ENCODE measurements at places on chromosomes 5 and 9.

GRCh38 chr9:4465910-4466309 is 24.4 kb upstream of the SLC1A1 start:
- DNase-seq = no peak

DNA sequence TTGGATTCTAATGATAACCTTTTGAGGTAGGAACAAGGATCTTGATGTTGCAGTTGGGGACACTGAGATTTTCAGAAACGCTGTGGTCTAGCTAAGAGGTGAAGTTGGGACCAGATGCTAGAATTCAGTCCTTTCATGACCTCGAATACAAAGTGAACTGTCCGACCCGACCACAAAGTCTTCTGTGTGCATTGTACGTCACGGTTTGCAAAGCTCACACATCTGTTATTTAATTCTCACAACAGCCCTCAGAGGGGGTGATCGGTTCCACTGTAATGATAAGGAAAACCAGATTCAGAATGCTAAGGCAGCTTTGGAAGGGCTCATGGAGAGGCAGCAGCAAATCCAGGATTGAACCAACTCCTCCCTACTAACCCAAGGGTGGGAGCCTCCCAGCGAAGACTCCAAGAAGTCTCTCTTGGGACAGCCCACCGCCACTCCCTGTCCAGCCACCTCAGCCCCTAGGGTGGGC is 16.6 kb upstream of the KIF12 start:
- DNase-seq = no peak

DNA sequence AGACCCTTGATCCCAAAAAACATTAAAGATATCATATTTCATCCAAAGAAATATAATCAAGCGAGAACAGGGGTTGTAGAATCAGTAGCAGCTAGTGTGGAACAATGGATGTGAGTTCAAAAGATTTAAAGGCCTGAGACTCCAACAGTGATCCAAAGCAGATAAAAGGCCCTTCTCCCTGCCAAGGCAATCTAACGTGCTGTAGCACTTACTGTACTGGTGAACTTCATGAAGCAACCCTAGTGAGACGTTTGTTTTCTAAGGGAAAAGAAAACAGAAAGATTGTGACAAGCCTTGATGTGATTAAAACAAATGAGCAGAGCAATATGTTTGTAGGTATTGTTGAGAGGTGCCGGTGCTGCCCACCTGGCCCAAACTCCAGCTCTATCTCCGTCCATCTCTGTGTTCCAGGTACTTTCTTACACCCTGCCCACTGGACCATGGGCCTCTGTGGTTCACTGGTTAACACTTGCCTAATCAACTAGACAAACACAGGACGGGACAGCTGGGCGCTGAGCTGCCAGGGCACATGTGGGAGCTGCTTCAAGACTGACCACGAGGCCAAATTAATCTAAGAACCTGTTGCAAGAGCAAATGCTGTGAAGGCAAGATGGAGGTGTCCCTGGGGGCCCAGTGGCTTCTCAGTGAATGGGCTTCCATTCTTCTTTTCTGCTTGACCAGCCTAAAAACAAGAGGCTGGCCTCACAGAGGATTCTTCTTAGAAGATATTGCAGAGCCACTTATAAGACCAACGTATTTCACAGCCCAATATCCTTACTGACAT is 265.5 kb downstream of the CWC27 start:
- DNase-seq = no peak

DNA sequence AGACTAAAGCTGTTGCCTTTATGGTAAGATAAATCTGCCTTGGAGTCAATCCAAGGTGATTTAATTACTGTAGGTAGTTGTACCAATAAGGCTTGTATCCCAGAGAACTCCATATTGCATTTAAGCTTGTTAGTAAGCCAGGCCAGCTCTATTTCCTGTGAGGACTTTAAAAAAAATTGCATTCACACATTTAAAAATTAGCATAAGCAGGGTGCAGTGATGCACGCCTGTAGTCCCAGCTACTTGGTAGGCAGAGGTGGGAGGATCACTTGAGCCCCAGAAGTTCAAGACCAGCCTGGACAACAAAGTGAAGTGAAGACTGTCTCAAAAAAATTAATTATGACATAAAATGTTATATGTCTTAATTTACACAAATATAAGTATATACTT is 28.7 kb upstream of the ABL1 start:
- no peak for DNase-seq

DNA sequence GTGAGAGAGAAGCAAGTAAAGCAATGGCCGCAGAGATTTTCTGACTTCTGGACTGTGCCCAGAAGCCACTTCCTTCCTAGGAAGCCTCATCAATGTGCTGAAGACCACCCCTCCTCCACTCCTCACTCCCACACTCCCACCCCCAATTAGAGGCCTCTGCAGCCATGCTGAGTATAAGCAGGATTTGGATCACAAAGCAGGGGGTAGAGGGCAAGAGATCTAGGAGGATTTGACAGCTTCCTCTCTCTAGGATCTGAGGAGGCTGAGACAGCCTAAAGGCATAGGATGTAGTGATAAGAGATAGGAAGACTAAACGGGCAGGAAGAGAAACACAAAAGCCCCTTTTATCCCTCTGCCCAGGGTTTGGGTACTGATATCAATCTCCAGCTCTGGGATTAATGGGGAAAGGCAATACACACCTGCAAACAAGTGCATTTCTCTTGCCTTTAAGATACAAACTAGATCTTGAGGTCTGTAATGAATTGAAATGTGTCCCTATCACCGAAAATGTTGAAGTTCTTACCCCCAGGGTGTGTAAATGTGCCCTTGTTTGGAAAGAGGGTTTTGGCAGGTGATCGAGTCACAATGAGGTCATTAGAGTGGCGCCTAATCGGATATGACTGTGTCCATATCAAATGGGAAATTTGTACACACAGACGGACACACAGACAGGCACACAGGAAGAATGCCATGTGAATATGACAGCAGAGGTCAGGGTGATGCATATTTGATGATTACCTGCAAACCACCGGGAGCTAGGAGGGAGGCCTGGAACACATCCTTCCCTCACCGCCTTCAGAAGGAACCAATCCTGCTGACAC is 28.5 kb downstream of the KCNV2 start:
- DNase-seq = no peak

GRCh38 chr5:62457071-62457470 is 44.5 kb downstream of the IPO11 start:
- DNase-seq = no peak

DNA sequence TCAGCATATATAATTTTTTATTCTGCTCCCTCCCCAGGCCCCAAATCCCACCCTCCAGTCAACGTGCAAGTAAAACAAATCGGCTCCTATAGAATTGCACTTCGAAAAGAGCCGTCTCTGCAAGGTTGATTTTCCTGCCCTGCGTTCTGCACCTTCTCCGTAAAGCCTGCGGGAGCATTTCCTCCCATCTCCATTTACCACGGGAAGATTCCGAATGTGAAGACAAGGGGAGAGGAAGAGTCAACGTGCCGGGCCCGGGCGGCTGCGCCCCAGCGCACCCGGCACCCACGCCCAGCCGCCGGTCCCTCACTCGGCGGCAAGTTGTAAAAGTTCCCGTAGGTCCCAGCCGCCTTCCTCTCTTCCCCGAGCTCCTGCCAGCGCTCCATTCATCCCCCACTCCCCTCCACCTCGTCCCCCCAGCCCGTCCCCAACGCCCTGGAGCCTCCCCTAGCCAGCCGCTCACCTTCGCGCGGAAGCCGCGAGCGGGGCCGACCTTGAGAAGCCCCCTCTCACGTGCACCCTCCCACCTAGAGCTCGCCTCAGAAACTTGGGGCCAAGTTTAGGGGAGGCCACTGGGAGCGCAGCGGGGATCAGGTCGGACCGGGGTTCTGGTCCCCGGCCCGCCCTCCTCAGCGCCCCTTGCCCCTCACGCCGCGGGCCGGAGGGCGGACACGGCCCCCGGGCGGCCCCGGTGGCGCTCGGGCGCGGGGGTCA is 431 bp downstream of the BNC2 start:
- no peak for DNase-seq

- no peak for DNase-seq
Observed at GRCh38 chr5:91359962-91360609, 23.0 kb downstream of the ARRDC3 start.

DNA sequence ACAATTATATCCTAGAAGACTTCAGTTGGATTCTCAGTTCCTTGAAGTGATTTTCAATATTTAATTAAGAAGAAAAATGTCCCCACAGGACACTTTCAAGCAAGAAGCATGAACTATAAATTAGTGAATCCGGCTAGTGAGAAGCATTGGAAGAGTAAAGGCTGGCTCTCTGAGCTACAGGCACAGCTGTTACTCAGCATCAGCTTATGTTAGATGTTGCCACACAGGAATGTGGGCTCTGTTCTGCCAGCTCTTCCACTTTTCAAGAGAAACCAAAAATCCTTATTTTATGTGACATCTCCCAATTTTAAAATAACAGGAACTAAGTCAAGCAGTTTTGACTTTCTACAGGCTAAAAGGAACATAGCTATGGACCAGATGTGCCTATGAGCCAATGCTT is 14.9 kb downstream of the ZNF474 start:
- no peak for DNase-seq

DNA sequence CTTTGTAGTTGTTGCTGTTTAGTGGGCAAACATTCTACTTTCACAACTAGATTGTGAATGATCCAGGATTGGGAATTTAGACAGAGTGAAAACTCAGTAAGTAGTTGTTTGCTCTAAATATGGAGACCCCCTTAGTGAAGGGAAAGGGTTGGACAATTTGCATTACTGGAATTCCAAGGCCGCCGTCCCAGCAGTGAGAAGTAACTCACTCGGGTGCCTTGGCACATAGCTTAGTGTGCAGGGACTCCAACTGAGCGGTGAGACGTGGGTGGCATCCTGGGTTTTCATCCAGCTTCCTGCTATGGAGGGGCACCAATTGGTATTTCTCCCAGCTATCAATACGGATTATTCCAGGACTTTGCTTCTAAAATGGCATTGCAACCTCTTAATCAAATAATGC is 69.7 kb upstream of the FCN1 start:
- no peak for DNase-seq

DNA sequence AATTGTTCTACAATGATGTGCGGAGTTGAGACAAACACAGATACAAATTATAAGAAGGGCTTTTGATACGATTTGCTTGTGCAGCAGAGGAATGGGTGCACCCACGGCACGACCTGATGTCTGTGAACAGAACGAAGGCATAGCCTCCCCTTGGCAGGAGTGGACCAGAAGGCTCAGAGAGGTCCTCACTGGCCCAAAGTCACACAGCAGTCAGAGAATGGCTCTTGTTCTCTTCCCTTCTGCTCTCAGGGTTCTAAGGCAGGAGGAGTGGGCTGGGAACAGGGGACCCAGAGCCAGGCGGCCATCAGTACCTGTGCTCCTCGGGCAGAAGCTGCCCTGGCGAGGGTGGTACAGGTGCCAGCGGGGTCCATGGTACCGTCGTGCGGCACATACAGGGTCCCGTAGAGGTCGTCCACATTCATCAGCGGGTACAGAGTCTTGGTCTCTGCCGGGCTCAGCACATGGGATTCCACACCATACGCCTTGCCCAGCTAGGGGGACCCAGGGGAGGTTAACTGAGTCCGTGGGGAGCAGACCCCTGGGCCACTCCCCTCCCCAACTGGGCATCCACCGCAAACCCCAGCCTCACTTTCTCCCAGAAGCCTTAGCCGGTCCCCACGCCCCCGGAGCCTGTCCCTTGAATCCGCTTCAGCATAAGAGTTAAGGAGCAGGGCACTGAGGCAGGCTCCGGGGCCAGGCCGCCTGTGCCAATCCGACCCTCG is 7.0 kb downstream of the SARDH start:
- DNase-seq = no peak

- DNase-seq = no peak
Observed at GRCh38 chr5:133244242-133244641, 192.4 kb downstream of the HSPA4 start.

GRCh38 chr5:112077180-112077579 is 320.2 kb upstream of the NREP start:
- DNase-seq = no peak

- DNase-seq = no peak
Observed at GRCh38 chr9:116499986-116500871, 186.9 kb upstream of the TRIM32 start.

DNA sequence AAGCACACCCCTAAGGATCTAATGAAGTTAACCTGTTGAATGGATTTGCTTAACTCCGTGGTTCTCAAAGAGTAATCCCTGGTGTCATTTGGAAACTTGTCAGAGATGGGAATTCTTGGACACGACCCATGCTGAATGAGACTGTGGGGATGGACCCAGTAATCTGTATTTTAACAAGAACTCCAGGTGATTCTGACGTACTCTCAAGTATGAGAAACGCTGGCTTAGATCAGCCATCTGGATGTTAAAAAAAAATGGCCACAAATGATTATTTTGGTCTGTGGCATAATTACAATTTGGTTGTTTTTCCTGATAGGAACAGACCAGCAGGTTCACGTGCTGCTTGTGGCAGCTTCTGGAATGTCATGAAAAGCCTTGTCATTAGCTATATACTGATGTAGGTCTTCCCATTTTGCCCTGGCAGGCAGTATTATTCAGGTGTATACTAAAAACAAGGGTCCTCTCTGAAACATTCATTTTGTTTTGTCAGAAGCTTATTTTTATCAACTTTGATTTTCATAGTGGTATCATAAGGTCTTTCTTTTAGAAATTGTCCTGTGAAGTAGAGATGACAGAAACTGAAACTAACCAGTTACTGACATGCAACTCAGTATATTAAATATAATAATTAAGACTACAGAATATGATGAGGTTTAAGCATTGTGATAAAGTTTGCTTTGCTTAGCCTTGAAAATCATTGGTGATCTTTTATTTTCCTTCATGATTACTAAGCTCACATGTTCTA is 15.4 kb downstream of the CPEB4 start:
- DNase-seq = no peak

DNA sequence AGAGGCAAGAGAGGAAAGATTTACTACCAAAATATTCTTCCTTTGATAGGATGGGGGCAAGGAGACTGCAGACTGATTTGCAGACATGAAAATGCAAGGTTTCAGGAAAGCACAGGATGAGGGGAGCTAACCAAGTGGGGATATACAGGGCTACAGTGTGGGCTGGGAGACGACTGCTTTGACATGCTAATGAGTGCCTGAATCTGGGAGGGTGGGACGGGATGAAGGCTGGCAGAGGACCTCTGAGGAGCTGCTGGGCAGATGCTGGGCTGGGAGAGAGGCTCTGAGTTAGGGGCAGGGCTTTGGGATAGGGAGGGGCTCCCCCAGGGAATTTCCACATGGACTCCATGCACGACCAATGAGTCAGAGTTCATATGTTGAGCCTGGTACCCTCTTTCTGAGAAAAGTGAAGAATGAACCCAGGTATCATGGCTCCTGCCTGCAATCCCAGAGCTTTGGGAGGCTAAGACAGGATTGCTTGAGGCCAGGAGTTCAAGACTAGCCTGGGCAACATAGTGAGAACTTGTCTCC is 4.9 kb upstream of the CPLX2 start:
- DNase-seq = no peak

- DNase-seq = no peak
Observed at GRCh38 chr9:35521708-35522107, 31.8 kb downstream of the RUSC2 start.

- DNase-seq = no peak
Observed at GRCh38 chr5:14269395-14269794, 126.3 kb downstream of the TRIO start.

- DNase-seq = no peak
Observed at GRCh38 chr9:82588301-82589180, 474.4 kb downstream of the RASEF start.

GRCh38 chr5:68049053-68049713 is 166.4 kb upstream of the PIK3R1 start:
- DNase-seq = no peak

- no peak for DNase-seq
Observed at GRCh38 chr9:81906671-81907070, 21.6 kb upstream of the SPATA31D4 start.

Measured in activated CD8-positive, alpha-beta memory T cell treated with anti-CD3 and anti-CD28 coated beads for 4 hours (primary cell).